ENCODE measurements at places on chromosomes 6 and 20.

DNA sequence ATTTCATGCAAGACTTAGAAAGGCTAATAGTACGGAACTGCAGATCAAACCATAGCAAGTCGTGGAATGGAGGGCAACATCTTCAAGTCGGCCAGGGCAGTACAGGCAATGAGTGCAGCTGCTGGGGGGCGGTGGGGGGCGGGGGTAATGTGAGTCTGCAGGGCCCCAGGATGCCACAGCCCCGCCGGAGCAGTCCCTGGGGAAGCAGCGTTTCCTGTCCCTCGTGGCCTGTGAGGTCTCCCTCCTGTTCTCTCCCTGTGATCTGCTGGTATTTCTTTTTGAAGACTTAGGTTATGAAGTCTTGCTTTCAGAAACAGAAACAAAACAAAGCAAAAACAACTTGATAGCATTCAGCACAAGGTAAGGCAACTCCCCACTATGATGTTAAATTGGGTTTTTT lies 351.9 kb downstream of the FOXA2 start:
- DNase-seq: no peak

- DNase-seq: no peak
Measured at GRCh38 chr6:54900666-54901065, 54.1 kb downstream of the FAM83B start.

DNA sequence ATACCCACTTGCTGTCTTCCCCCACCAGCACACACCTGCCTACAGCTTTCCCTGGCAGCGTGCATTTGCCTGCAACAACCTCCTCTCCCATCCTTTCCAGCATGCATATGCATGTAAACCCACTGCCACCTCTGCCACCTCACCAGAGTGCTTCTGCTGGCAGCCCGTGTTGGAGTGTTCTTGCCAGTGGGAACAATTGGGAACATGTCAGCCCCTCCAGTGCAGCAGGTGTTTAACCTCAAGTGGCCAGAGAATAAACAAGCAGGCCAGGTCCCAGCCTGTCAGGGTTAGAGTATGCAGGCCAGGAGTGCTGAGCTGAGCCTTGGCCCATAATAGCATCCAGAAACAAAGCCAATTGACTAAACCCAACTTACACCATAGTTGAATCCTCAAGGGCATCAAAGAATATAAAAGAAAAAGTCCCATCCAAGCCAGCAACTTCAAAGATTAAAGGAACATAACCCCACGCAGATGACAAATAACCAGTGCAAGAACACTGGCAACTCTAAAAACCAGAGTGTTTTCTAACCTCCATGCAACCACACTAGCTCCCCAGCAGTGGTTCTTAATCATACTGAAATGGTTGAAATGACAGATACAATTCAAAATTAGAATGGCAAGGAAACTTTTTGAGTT lies 1212.1 kb upstream of the CITED2 start:
- DNase-seq: no peak

DNA sequence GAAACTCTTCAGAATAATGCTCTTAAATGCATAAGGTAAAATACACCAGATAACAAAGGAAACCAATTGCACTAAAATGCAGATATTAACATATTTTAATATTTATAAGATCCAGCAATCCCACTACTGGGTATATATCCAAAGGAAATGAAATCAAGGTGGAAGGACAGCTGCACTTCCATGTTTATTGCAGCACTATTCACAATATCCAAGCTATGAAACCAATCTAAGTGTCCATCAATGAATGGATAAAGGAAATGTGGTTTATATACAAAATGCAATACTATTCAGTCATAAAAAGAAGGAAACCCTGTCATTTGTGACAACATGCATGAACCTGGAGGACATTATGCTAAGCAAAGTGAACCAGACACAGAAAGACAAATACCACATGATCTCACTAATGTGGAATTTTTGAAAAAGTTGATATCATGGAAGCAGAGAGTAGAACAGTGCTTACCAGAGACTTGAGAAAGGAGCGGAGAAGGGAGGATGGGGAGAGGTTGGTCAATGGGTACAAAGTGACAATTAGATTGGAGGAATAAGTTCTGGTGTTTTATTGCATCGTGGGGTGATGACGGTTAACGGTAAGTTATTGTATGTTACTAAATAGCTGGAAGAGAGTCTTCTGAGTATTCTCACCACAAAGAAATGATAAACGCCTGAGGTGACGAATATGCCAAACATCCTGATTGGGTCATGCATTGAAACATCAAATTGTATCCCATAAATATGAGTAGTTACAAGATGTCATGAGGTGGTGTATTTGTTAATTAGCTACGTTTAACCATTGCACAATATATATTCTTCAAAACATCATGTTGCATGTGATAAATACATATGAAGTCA lies 37.9 kb upstream of the RNF24 start:
- no peak for DNase-seq

- DNase-seq: no peak
Measured at GRCh38 chr20:32912688-32913087, 54.0 kb downstream of the EFCAB8 start.

DNA sequence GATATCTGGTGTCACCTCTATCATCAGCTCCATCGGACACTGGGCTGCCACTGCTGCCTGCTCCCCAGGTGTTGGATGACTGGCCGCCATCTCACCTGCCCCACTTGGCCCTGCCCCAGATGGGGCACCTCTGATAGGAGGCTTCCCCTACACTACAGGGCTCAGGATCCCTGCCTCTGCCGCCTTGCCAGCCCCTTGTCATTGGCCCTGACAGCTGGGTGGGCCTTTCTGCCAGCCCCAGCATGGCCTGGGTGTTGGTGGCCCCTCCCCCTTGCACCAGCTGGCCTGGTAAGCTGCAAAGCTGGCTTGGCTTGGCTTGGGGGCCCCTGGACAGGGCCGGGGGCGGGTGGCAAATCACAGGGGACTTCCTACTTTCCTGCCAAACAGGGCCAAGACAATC lies 10.6 kb downstream of the PACSIN1 start:
- DNase-seq: no peak

GRCh38 chr6:17493286-17493685 lies 99.9 kb downstream of the CAP2 start:
- no peak for DNase-seq

DNA sequence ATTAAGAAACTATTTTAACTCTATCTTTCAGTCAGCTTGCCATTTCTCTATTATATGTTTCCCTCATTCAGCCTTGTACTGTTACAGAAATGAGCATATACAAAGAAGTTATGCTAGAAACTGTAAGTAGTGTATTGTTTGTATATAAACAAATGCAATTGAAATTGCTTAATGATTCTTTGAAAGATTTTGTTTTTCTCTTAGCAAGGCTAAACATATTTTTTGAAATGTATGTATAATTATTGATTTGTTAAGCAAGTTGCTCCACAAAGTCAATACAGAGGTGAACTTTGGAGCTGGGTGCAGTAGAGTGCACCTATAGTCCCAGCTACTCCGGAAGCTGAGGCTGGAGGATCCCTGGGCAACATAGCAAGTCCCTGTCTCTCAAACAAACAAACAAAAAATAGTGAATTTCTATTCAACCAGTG lies 253.6 kb downstream of the RNGTT start:
- no peak for DNase-seq

- DNase-seq: no peak
Measured at GRCh38 chr20:62832212-62832922, 15.5 kb downstream of the COL9A3 start.

- no peak for DNase-seq
Measured at GRCh38 chr6:105967917-105968602, 118.1 kb upstream of the PRDM1 start.

DNA sequence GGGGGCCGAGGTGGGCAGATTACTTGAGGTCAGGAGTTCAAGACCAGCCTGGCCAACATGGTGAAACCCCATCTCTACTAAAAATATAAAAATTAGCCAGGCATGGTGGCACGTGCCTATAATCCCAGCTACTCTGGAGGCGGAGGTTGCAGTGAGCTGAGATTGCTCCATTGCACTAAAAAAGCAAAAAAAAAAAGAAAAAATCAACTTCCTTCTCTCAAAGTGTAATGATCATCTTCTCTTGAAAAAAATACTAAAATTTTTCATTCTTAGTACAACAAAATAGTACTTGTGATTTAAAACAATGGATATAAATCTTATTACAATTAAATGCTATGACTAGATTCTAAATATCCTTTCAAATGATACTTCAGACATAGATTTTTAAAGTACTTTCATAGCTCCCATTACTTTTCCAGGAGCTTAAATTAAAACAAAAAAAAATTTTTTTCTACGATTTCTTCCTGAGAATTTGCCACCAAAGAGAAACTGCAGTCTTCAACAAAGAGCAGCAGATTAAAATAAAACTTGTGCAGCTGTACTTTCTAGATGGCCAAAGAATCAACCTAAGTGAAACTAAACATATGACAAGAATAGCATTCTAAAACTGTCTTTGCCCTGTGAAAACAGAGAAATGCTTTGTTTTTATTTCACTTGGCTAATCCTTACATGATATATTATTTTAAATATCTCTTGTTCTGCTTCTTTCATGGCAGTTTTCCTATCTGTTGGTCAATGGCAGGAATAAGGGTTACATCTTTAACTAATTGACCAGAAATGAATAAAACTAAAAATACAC lies 75.2 kb downstream of the MAP3K5 start:
- DNase-seq: no peak

DNA sequence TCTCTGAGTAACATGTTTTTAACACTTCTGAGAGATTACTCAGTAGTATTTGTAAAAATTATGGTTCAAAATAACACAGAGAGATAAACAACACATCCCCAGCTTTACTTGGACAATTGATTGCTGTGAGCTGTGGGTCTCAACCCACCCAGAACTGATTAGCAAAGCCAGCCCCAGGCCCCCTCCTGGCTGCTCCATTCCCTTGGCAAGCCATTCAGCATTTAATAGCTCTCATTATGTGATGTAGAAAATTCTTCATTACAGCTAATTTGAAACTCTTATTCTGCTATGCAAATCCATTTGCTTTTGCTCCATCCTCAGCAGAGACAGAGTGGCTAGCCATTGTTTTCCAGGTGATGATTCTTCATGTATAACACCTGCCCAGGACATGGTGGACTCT lies 16.6 kb upstream of the SIRT5 start:
- no peak for DNase-seq

Measured in stimulated activated CD8-positive, alpha-beta memory T cell treated with anti-CD3 and anti-CD28 coated beads, Interleukin-4, amount 100 ng/mL, for 24 hours (primary cell).